ENCODE measurements at places on chromosomes 16 and 17.

GRCh38 chr17:9123594-9124553 is 102.6 kb downstream of the NTN1 start:
- DNase-seq, result no peak

DNA sequence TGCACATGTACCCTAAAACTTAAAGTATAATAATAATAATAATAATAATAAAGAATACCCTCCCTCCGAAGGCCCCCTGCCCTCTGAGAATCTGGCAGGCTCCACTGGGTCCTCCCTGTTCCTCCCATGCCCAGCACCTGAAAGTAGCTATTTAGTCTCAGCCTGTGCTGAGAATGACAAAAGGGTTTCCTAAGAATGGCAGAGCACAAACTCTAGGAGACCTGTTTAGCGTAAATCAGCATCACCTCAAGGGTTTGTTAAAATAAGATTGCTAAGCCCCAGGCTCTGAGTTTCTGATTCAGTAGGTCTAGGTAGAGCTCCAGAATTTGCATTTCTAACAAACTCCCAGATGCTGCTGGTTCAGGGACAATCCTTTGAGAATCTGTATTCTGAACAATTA is 606.8 kb upstream of the CDH11 start:
- DNase-seq, result no peak

DNA sequence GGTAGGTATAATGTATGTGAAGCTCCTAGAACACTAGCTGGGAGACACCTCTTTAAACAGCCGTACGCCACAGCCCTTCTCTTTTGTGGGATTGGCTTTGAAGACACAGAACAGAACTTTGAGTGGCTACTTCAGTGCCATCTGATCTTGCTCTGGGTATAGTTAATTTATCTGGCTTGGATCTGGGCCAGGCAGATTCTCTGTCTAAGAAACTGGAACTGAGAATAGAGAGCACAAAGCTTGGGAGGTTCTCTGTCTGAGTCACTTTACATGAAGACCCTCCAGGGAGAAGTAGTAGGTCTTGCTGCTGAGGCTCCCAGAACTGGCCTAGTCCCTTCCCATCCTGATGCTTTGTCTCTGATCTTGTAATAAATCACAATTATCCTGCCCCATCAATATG is 721.0 kb upstream of the KIF2B start:
- no peak for DNase-seq

DNA sequence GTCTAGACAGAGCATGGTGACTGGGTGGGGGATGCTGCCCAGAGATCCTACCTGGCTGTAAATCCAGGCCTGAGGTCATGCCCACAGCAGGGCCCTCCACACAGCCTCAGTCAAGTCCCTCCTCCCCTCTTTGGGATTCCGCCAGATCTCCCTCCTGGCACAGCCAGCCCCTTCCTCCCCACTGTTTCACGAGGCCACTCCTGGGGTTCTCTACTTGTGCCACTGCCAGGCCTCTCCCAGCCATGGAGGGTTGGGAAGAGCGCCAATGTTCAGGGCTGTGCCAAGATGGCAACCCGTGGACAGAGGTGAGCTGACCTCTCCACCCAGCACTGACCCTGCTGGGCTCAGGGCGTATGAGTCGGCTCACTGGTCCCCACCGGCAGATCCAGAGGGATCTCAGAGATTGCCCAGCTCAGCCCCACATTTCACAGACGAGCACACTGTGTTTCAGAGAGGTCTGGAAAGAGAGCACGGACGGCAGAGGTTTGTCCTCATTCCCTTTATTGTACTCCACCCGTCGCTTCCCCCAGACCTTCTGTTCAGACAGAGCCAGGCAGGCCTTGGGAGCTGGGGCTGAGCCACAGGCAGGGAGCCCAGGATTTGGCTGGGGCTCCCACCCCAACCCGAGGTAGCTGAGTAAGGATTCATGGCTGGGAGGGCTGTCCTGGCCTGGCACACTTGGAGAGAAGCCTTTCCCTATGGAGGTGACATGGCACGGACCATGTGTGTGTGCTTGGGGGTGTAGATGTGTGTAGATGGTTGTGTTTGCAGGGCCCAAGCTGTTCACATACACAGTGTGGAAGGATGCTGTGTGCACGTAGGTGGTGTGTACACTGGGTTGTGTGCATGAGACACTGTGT is 3.5 kb upstream of the CAMKK1 start:
- DNase-seq, result no peak

GRCh38 chr17:27450416-27450815 is 5.8 kb upstream of the KSR1 start:
- DNase-seq, result no peak

- no peak for DNase-seq
Observed at GRCh38 chr16:67923414-67924116, 8.1 kb downstream of the CTRL start.

DNA sequence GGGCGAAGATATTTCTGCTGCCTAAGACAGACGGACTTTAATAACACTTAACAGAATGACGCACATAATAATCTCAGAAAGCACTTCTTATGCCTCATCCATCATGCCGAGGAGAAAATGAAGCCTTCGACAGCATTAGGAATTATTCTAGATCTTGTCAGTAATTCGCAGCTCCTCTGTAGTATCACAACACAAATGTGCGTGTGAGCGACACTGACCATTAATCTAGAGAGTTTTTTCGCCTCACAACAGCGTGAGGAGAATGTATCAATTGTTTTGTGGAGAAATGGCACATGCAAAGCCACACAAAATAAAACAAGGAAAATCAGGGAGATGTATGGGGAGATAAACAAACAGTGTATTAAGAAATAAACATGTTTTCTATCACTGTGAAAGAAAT is 410.2 kb upstream of the PSMD7 start:
- DNase-seq, result no peak

GRCh38 chr16:2500918-2501750 is 12.6 kb upstream of the ATP6V0C start:
- peak; percentile 83 for DNase-seq

DNA sequence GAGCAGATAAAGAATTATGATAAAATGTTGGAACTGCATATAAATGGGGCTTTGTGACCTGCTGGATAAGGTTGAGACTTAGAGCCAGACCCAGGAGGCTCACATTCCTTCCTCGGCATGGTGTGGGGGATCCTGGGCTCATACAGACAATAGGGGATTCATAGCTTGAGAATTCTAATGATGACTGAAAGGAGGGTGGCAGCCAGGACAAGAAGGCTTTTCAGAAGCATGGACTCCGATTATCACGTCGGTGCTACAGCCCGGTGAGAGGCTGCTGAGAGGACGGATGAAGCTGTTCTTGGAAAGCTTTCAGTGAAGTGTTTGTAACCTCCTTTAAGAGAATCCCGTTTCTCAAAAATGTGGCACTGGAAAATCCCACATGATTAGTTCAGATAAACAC is 167.2 kb downstream of the ANKFN1 start:
- DNase-seq, result no peak

- DNase-seq, result no peak
Observed at GRCh38 chr16:5188318-5188988, 90.9 kb upstream of the EEF2KMT start.

DNA sequence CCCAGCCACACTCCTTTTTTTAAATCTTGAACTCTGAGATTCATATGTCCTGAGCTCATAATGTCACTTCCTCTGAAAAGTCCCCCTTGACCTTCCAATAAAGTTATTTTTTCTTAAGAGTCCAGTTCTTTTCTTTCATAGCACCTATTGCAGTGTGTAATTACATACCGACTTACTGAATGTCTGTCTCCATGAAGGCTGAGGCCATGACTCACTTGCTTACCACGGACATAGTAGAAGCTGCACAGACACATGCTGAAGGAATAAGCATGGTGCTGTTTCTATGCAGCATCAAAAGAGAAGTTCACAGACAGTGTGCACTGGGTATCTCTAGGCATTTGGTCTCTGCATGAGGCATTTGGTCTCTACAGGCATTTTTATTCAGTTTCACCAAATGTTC is 77.2 kb downstream of the C17orf67 start:
- DNase-seq, result no peak

DNA sequence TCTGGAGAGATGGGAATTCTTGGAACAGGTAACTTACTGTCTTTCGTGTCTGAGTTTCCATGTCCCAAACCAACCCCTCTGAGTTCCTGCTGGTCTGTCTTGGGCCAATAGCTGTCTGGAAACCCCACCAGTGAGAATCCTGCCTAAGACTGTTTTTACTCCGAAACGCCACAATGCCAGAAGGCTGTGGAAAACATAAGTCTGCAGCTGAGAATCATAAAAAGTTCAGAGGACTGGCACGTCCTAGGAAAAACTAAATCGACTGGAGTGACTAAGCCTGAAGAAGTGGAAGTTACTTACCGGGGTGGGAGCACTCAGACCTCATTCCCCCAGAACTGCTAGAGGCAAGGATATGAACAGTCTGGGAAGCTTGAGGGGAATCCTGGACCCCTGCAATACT is 13.3 kb downstream of the LRRC75A start:
- no peak for DNase-seq

- DNase-seq, result no peak
Observed at GRCh38 chr16:30660424-30661261, 2.4 kb downstream of the FBRS start.

- DNase-seq, result no peak
Observed at GRCh38 chr17:42171831-42172230, 9.1 kb downstream of the KCNH4 start.

GRCh38 chr16:59238246-59238645 is 504.1 kb upstream of the GOT2 start:
- DNase-seq, result no peak

- DNase-seq, result no peak
Observed at GRCh38 chr17:69819316-69820087, 255.5 kb upstream of the KCNJ16 start.

DNA sequence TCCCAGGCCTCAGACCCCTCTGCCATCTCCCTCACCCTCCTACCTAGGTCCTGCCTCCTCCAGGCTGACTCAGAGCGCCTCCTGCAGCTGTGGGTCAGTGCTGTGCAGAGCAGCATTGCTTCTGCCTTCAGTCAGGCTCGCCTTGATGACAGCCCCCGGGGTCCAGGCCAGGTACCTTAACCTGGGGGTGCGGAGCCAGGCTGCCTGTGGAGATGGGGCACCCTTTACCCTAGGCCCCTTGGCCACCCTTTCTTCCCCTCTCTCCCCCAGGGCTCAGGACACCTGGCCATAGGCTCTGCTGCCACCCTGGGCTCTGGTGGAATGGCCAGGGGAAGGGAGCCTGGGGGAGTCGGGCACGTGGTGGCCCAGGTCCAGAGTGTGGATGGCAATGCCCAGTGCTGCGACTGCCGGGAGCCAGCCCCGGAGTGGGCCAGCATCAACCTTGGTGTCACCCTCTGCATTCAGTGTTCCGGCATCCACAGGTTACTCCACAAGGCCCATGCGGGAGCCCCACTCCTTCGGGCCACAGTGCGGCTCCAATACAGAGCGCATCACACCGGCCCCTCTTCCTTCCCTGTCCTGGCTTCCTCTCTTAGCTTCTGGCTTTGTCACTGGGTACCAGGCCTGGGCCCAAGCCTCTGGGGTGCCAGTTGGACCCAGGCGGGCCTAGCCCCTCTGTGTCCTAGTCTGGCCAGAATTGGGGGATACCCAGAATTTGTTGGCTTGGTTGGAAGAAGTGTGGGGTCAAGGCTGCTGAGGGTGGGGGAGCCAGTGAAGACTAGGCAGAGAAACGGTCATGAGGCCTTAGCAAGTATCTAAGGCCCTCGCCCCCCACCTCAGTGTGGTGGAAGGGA is 5.0 kb upstream of the KCTD11 start:
- no peak for DNase-seq

DNA sequence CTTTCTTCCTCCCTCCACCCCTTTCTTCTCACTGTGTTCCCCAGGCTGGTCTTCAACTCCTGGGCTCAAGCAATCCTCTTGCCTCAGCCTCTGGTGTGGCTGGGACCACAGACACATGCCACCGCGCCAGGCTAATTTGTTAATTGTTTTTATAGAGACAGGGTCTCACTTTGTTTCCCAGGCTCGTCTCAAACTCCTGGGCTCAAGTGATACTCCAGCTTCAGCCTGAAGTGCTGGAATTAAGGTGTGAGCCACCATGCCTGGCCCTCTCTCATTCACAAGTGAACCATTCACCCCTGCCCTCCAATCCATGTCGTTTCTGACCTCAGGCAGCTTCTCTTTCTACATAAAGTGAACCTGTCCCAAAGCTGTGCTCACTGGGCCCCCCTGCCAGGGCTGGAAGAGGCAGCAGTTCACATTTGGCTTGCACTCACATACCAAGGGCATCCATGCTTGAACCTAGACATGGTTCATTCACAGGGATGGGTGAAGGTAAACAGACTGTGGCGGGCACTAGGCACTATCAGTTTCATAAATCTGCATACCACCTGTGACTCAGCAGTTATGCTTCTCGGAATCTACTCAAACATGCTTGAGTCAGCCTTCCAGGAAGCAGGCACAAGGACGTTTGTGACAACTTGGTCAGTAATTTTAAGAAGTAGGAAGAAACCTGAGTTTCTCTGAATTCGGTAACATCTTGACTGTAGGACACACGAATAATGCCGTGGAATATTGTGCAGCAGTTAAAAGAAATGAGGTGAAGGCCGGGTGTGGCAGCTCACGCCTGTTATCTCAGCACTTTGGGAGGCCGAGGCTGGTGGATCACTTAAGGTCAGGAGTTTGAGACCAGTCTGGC is 6.0 kb upstream of the RNF213 start:
- DNase-seq, result no peak

GRCh38 chr17:18129041-18129502 is 20.5 kb downstream of the MYO15A start:
- no peak for DNase-seq

DNA sequence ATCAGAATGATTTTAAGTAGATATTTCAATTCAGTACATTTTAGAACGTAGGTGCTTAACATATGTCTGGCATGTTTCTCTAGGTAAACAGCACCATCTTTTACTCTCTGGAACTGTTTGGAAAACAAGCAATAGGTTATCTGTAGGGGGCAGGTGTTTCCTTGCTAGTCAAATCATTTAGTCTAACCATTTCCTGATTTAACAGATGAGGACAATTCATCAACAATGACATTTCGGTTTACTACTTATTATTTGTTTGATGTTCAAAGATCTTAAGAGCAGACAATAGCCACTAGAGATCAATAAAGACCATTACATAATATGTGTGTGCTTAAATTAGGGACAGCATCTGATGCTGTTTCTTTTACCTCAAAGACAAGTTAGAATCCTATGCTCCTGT is 173.1 kb downstream of the CEP112 start:
- no peak for DNase-seq

- DNase-seq, result no peak
Observed at GRCh38 chr16:84740596-84741116, 40.9 kb downstream of the USP10 start.

- peak; percentile 72 for DNase-seq
Observed at GRCh38 chr16:641326-642188, at the start of gene MCRIP2. Gene MCRIP2 (plus strand): TSS chr16:641828. CDS start chr16:641992, 164 bp downstream.

GRCh38 chr17:59680314-59680713 is 26.9 kb downstream of the PTRH2 start:
- DNase-seq, result no peak

DNA sequence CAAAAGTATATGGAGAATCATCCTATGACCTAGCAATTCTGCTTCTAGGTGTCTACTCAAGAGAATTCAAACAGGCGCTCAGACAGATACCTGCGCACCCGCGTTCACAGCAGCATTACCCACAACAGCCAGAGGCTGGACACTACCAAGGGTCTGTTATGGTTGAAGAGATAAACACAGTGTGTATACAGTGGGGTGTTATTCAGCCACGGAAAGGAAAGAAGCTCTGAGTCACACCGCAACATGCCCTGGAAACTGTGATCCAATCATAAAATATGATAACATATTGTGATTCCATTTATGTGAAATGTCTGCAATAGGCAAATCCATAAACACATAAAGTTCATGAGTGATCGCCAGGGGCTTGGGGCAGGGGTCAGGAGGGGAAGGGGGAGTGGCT is 18.0 kb upstream of the JPH3 start:
- DNase-seq, result no peak

GRCh38 chr17:30530346-30531025 is 53.3 kb downstream of the GOSR1 start:
- DNase-seq, result no peak

GRCh38 chr16:12901204-12901596 is 198 bp upstream of the SHISA9 start:
- DNase-seq, result no peak

Measured in hippocampal formation (tissue), 2 donors.